ENCODE measurements at places on chromosomes 6 and 20.

DNA sequence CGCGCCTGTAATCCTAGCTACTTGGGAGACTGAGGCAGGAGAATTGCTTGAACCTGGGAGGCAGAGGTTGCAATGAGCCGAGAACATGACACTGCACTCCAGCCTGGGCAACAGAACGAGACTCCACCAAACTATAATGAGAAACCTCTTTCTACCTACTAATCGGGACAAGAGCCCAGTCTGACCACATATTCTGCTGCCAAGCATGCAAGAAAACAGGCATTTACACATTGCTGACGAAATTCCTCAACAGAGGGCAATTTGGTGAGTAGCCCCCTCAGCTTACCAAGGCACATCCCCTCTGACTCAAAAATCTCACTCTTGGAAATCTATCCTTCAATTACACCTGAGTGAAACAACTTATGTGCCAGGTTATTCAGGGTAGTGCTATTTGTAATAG lies 81.2 kb downstream of the SLC23A2 start:
- DNase-seq, result no peak

- no peak for DNase-seq
Measured at GRCh38 chr20:24497851-24498250, 28.4 kb downstream of the SYNDIG1 start.

- no peak for DNase-seq
Measured at GRCh38 chr20:18839507-18840247, 26.1 kb downstream of the SCP2D1 start.

GRCh38 chr6:145863366-145863765 lies 48.8 kb upstream of the FBXO30 start:
- no peak for DNase-seq

- DNase-seq, result no peak
Measured at GRCh38 chr6:53828215-53828614, 33.4 kb downstream of the LRRC1 start.

GRCh38 chr20:50571466-50571865 lies 61.3 kb downstream of the PTPN1 start:
- DNase-seq, result no peak

DNA sequence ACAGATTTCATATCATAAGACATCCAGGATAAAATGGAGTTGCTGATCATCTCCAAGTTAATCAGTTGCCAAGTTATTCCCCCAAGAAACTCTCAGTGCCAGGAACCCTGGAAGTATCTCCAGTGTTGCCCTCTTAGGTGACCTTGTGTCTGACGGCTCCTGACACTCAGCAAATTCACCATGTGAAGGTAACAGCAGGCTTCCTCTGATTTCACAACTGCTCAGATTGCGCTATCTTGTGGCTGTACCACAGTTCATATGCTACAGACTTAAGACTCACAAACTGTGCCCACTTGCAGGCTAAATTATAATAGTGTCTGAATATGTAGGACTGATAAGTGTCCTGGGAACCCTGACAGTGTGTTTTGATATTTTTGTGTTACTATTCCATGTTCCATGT lies 186.6 kb upstream of the OPRM1 start:
- DNase-seq, result no peak

DNA sequence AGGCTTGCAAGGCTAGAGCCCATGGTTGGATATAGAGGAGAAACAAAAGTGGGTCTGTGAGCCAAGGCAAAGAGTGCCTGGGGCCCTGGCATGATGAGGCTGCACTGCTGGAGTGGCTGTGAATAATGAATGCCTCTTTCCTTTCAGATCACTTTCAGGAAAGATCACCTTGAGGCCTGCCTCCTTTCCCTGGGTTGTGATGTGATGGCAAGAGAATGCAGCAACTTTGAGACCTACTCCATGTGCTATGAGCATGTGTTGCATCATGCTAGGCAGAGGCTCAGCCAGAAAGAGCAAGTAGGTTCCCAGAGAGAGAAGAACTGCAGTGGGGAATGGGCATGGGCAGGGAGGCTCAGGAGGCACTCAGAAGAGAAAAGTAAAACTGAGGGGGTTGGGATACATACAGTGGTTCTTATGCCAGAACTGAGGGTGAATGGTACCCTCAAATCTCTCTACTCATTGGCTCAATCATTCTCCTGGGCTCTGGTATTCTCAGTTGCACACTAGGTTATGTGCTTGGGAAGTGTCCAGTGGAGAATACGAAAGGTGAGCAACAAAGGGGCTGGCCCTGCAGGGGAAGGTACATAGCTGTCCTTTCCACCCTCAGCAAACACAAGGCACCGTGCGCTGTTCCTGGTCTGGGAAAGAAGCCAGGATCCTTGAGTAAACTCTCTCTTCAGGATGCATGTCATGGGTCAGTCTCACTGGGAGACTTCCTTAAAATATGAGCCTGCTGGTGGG lies 45.9 kb downstream of the CD164 start:
- DNase-seq, result no peak

GRCh38 chr6:163296835-163297519 lies 117.5 kb upstream of the QKI start:
- DNase-seq, result no peak

GRCh38 chr6:133857696-133858095 lies 31.2 kb upstream of the TCF21 start:
- DNase-seq, result no peak

DNA sequence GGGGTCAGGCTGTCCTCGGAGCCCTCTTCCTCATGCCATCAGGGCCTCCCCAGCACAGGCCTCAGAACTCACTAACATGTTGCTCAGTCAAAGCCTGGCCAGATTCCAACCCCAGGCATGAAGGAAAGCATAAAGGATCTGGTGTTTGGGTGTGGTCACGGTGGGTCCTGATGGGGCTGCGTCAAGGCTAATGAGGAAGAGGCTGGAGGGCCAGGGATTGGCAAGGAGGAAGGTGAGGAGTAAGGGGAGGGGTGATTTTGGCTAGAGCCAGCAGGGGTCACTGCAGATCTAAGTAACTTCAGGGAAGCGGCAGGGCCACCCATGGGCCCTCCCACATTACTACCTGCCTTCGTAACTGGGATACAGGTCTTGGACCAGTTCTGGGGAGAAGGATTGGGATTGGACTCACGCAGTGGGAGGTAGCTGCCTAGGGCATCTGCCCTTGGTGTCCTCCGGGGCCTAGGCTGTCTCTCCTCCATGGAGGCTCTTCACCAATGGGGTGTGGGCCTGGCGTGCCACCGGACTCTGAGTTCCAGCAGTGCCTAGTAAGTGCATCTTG lies 36.2 kb upstream of the MRPS18A start:
- DNase-seq, result peak; percentile 49

DNA sequence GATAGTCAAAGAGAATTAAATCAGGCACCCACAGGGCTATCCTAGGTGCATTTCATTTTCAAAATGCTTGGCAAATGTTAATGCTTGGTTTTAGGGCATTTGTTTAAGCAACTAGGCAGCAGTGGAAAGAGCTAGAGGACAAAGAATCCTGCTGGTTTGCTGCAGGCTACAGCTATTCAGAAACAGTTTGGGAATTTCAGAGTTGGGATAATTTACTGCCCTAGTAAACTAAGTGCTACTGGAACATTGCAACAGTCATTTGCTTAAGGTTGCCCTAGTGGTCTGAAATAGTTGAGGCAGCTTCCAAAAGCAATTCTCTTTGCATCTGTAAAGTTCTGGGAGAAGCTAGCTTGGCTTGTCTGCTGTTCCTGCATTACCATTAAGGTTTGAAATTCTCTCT lies 312.7 kb downstream of the LAMA2 start:
- DNase-seq, result no peak

DNA sequence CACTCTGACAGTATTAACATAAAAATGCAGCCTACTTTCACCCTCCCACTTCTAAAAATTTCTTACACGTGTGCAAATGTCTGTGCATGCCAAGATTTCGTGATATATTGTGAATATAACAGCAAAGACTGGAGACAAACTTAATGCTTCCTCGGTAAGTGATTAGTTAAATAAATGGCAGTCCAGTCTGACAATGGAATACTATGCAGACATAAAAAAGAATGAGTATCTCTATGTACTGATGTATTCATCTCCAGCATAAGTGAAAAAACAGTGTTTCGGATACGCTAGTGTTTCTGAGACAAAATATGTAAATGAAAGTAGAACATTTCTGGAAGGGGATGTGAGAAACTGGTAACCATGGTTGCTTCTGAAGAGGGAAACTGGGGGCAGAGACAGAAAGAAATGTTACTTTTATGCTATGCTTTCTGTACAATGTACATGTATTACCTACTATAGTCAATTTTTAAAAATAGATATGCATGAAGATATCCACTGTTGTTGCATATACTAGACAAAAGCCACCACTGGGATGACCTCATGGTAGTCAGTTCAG lies 7.0 kb downstream of the SLC22A23 start:
- DNase-seq, result no peak

GRCh38 chr6:43852350-43852864 lies 82.4 kb downstream of the VEGFA start:
- DNase-seq, result no peak

DNA sequence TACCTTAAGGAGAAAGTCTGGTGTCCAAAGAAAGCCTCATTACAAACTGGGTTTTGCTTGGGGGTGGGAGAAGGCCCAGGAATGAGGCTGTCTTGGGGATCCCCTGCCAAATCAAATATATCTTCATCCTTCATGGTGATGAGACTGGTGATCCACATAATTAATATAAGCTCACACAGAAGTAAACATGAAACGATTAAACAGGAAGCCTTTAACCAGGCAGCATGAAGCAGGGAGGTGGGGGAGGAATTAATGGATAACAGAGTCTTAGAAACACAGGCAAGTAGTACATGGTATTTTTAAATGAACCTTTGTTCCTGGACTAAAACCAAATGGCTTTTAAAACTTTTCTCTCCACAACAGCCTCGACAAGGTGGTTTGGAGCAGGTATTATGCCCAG lies 437.5 kb downstream of the TFAP2A start:
- DNase-seq, result no peak

- no peak for DNase-seq
Measured at GRCh38 chr6:157831018-157831369, 7.9 kb downstream of the SNX9 start.

DNA sequence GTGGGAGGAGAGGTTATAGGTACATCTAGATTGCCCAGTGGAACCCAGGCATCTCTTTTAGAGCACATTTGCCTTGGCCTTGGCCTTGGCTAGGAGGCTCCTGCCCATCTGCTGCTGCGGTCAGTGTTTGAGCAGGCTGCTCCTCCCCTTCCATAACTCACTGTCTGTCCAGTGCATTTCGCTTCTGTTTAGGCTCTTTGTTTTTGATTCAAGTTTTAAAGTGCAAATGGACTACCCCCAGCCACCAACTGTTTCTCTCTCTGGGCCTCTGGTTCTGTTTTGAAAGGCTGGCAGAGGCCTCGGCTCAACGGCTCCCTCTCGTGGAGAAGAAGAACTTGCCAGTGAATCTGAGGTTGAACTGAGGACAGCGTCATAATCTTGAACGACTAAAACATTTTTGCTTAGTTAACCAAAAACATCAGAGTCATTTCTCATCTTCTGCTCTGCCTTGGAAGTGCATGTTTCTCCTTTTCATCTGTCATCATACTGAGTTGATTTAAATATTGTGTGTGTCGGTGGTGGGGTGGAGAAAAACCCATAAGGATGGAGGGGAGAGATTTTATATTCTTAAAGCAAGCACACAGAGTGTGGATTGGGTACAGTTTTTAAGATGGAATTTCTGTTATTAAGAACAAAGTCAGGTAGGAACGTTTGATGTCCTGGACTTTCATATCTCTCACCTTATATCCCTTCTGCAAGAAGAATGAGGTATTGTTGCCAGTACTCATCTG lies 171.4 kb downstream of the DTNBP1 start:
- peak; percentile 79 for DNase-seq

DNA sequence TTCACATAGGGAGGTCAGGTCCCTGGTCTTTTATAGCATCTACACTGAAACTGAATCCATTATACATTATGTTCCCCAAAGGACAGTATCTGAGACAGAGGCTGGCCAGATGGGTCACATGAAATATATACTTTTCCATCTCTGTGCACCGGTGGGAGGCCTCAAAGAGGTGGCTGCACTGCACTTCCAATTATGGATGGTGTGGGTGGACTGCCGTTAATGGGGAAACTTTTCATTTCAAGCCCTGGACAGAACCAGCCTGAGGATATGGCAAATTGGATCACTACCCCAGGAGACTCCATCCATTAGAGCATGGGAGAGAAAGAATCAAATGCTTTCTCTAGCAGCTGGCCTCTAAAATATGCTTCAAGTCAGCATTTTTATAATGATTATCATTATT lies 280.5 kb upstream of the OPRM1 start:
- DNase-seq, result no peak

DNA sequence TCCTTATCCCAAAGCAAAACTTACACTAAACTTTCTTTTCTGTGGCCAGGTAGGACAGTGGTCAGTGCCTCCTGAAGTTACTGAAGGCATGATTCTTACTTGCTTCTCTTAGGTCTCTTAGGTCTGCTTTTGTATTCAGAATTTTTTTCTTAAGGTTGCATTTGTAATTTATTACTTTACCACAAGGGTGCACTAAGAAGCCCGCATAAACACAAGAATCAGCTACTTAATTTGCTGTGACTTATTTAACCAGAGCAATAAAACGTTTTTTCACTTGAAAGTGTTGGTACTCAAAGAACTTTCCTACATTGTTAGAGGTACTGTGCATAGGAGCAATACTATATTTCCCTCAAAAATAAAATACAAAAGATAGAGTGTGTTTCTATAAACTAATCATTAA lies 75.4 kb upstream of the LAMA2 start:
- DNase-seq, result no peak

GRCh38 chr6:108742041-108742440 lies 106.2 kb upstream of the ARMC2 start:
- DNase-seq, result no peak

- DNase-seq, result no peak
Measured at GRCh38 chr6:49790341-49790740, 3.3 kb upstream of the PGK2 start.

DNA sequence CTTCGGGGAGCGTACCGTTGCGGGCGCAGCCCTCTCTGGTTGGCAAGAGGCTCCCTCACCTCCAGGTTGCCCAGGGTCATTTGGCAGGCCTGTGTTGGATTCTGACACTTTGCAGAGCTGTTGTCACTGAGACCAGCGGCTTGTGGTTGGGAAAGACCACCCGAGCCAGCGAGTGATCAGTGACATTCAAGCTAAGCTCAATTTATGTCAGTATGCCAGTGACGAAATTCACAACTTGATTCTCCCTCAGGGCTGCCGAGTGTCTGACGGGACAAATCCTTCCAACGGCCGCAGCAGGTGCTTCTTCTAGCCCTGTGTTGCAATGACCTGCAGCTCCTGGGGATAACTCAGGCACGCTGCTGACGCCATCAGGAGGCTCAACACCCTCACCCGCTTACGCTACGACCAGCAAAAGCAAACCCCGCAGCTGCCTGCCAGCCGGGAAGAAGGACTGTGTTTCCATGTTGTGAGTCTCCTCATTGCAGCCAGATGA lies 16.9 kb upstream of the SLC22A2 start:
- no peak for DNase-seq

GRCh38 chr6:44926556-44926955 lies 401.6 kb upstream of the RUNX2 start:
- DNase-seq, result no peak

- DNase-seq, result no peak
Measured at GRCh38 chr6:71385111-71385822, 96.7 kb downstream of the OGFRL1 start.
